ENCODE measurements at places on chromosomes 4 and X.

- peak; percentile 32 for DNase-seq
Observed at GRCh38 chrX:120365320-120365719, 3.4 kb downstream of the ATP1B4 start.

- no peak for DNase-seq
Observed at GRCh38 chrX:51893931-51894696, 691 bp downstream of the MAGED1 start.

DNA sequence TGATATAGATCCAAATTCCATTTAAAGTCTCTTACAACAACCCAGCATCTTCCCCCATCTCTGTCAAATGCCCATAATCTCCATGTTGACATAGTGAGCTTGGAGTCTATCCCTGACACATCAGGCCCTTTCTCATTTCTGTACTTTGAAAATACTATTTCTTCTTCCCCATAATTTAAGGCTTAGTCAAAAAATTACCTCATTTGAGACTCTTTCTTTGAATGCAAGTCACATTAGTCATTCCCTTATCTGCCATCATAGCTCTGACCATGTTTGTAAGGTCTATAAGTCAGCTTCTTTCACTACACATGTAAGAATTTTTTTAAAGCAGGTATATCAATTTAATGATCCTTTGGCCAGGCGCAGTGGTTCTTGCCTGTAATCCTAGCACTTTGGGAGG lies 99.9 kb downstream of the DDX60 start:
- DNase-seq: no peak

DNA sequence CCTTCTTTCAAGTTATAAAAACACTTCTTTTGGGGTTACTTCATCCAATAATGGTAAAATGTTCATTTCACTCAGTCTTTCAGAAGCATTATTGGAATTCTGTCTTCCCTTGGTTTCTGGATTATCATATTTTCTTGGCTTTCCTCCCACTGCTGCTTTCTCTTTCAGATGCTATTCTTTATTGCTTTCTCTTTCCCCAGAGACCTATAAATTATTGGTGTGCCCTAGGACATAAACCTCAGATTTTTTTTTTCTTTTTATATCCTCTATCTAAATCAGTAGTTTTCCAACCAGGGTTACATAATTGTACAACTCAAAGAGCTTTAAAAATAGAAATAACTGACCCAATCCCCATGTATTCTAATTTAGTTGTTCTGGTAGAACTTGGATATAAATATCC lies 1005.5 kb downstream of the ARAP2 start:
- no peak for DNase-seq

DNA sequence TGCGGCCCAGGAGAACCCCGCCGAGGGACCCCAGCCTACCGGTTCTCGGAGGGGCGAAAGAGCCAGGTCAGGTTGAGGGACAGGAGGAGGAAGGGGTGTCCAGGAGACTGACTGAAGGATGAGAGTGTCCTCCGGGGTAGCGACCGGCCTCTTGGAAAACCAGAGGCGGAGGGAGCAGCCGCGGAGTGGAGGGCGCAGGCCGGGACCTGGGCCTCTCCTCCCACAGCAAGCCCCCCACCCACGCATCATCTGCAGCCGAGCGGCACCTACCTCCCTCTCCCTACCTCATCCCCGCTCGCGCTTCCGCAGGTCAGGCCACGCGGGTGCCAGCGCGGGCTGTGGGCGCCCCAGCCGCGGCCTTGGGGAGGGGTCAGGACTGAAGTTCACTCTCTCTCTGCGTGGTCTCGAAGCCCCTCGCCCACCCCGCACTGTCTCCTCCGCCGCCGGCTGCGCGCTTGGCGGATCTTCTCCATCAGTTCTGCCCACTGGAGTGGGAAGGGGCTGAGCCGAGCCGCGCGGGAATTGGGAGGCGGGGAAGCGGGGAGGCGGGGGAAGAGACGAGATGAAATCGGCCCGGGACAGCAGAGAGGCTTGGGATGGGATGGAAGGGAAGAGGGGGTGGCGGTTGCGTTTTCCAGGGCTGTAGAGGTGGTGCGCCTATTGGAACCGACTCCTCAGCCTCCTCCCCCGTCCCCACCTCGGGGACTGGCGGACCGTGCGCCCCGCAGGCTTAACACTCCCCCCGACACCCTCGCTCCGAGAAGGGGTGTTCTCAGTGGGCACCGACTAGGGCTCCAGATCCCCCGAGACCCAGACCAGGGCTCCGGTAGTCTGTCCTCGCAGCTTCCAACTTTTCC lies 1.8 kb downstream of the NLGN4X start:
- no peak for DNase-seq

GRCh38 chrX:73683236-73683859 lies 120.4 kb downstream of the CHIC1 start:
- DNase-seq: no peak

GRCh38 chrX:103158317-103158621 lies 56.6 kb upstream of the BEX4 start:
- DNase-seq: no peak

DNA sequence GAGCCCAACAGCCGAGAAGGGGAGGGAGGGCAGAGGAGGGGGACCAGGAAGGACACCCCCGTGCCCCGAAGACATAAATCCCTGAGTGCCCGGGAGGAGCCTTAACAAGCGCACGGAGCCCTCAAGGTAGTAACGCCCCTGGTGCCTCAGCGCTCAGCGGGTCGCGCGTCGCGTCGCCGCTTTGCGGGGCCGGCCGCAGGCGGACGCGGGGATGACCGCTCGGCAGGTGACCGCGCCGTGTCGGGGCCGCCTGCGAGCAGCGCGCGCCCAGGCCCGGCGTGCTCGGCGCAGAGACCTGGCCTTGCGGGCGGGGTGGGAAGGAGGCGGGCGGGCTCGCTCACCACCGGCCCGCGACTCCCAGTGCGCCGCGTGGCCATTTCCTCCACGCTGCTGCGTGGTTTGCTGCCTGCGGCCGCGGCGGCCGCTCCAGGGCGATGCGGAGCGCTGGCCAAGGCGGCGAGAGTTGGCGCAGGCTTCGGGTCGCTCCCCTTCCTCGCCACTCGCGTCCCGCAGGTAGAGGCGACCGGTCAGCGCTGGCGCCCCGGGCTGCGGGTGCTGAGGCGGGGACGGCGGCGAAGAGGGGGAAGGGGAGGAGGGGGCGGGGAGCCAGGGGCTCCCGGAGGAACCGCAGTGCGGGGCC lies 632 bp downstream of the CCSER1 start:
- no peak for DNase-seq

DNA sequence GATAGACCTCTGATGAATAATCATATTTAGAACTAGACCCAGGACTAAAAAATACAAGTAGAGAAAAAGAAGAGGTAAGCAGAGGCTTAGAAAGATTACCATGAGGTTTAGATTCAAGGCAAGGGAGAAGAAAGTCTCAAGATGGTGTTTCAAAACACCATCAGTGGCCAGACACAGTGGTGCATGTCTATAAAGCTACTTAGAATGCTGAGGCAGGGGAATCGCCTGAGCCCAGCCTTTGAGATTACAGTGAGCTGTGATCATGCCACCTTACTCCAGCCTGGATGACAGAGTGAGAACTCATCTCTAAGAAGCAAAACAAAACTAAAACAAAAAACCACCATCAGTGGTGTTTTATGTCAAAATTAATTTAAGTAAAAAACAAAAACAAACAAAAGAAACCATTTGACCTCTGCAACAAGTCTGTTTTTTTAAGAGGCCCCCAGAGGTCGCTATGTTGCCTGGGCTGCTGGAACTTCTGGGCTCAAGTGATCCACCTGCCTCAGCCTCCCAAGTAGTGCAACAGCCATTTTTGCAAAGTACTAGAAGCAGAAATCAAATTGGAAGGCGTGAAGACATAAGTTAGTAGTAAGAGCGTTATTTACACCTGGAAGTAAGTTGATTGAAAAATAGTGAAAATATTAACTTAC lies 784.3 kb downstream of the ADGRL3 start:
- DNase-seq: no peak

- DNase-seq: no peak
Observed at GRCh38 chrX:88605222-88605583, 141.8 kb upstream of the CPXCR1 start.

GRCh38 chrX:150566734-150567182 lies 1.7 kb upstream of the MTM1 start:
- DNase-seq: no peak

GRCh38 chrX:150984169-150984824 lies 1.2 kb downstream of the HMGB3 start:
- DNase-seq: peak; percentile 12

DNA sequence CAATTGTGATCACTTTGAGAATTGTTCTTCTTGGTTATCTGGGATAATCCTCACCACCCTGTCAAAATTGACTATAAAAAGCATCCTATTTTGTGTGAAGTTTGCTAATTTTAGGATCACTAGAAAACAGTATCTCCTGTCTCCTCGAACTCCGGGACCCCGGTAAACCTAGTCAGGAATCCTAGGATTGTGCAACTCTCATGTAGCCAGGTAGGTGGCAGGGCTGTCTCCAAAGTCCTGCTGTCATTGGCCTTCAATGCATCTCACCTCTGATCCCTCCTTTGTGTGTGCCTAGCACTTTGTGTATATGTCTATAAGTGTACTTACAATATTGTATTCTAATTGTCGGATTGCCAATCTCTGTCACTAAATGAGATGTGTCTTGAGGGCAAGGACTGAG lies 1564.8 kb downstream of the RPA4 start:
- no peak for DNase-seq

DNA sequence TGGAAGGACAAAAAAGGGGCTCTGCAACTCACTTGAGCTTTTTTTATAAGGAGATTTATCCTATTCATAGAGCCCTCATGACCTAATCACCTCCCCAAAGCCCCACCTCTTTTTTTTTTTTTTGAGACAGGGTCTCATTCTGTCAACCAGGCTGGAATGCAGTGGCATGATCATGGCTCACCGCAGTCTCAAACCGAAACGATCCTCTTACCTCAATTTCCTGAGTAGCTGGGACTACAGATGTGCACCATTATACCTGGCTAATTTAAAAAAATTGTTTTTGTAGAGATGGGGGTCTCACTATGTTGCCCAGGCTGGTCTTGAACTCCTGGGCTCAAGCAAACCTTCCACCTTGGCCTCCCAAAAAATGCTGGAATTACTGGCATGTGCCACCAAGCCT lies 61.6 kb upstream of the PDGFRA start:
- no peak for DNase-seq

GRCh38 chr4:23902222-23902804 lies 12.5 kb upstream of the PPARGC1A start:
- DNase-seq: no peak

DNA sequence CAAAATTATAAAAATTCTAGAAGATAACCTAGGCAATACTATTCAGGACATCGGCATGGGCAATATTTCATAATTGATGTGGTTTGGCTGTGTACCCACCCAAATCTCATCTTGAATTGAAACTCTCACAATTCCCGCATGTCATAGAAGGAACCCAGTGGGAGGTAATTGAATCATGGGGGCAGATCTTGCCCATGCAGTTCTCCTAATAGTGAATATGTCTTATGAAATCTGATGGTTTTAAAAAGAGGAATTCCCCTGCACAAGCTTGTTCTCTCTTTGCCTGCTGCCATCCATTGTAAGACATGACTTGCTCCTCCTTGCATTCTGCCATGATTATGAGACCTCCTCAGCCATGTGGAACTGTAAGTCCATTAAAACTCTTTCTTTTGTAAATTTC lies 77.7 kb downstream of the DDX60 start:
- no peak for DNase-seq

- peak; percentile 34 for DNase-seq
Observed at GRCh38 chrX:140733766-140734342, 24.3 kb downstream of the LINC00632 start.

DNA sequence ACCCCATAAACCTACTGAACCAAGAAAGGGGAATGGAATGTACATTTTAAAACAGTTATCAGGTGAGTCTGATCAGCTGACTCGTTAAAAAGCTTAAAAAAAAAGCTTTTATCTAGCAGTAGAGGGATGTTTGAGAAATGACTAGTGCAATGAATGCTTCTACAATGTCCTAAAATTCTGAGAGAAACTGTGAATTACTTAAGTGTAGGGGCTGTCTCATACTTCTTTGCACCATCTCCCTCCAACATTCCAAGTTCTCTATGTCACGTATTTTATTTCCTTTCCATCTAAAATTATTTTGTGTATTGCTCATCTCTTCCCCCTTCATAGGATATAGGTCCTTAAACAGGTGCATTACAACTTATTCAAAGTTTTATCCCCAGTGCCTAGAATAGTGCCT lies 11.9 kb upstream of the AREG start:
- DNase-seq: no peak

GRCh38 chr4:145557720-145558119 lies 61.5 kb upstream of the MMAA start:
- peak; percentile 66 for DNase-seq

All from K562 (cell line).